ENCODE measurements at places on chromosomes 6 and 20. TPM values are rescaled to one million over a fixed set of nuclear protein-coding genes. Genes with fewer than 3 reads are reported as not detected.

ATG5 gene
- total RNA-seq = 71.8 TPM

FKBP1C gene
- 0.34 TPM for total RNA-seq

PAK5 gene
- not detected for total RNA-seq

TMEM217 gene
- 0.68 TPM for total RNA-seq

LY6G6D gene
- not detected for total RNA-seq

CCN5 gene
- not detected for total RNA-seq

CTAGE9 gene
- not detected for total RNA-seq

TOX2 gene
- total RNA-seq = 0.28 TPM

HLA-DQB2 gene
- total RNA-seq = not detected

RHAG gene
- not detected for total RNA-seq

SRSF12 gene
- total RNA-seq = 0.34 TPM

DEFB132 gene
- total RNA-seq = not detected

CDKAL1 gene
- total RNA-seq = 24.5 TPM

RIMS4 gene
- not detected for total RNA-seq

ISM1 gene
- total RNA-seq = 0.34 TPM

TFAP2C gene
- 8.2 TPM for total RNA-seq

MPIG6B gene
- not detected for total RNA-seq

OPRL1 gene
- 0.34 TPM for total RNA-seq

AFDN gene
- 195 TPM for total RNA-seq

HLA-DRB5 gene
- total RNA-seq = not detected

PRSS35 gene
- total RNA-seq = not detected

JAG1 gene
- 484 TPM for total RNA-seq

PAQR8 gene
- total RNA-seq = 1.5 TPM

MOCS1 gene
- 5.3 TPM for total RNA-seq

REPS1 gene
- total RNA-seq = 56.1 TPM

TMEM170B gene
- 0.34 TPM for total RNA-seq

POU5F1 gene
- total RNA-seq = 0.50 TPM

TSBP1 gene
- not detected for total RNA-seq

CGAS gene
- 5.6 TPM for total RNA-seq

EPPIN gene
- total RNA-seq = not detected

OR12D3 gene
- total RNA-seq = not detected

NCR2 gene
- total RNA-seq = not detected

FGD2 gene
- total RNA-seq = 0.07 TPM

PRKN gene
- total RNA-seq = 1.9 TPM

METTL24 gene
- not detected for total RNA-seq

UBD gene
- total RNA-seq = not detected

NCOA7 gene
- 66.0 TPM for total RNA-seq

CALHM5 gene
- total RNA-seq = under 0.01 TPM

C6orf132 gene
- 35.9 TPM for total RNA-seq

OPN5 gene
- not detected for total RNA-seq

MLN gene
- total RNA-seq = not detected

HLA-DRB1 gene
- total RNA-seq = 0.21 TPM

PTCHD4 gene
- 3.6 TPM for total RNA-seq

HINT3 gene
- total RNA-seq = 28.7 TPM

EIF6 gene
- total RNA-seq = 276 TPM

RRAGD gene
- 5.1 TPM for total RNA-seq

PSMB8 gene
- total RNA-seq = 29.1 TPM

PPP1R14C gene
- 63.4 TPM for total RNA-seq

LTV1 gene
- total RNA-seq = 43.7 TPM
